ENCODE measurements at places on chromosomes 2 and 18.

- H3K4me3 ChIP-seq = no peak overlapping the region
- H3K27me3 ChIP-seq = peaks cover 9% of the 10 kb centered on the region
- H3K27ac ChIP-seq = no peak overlapping the region
These were observed 91.3 kb downstream of the TNS1 start for GRCh38 chr2:217911283-217912097.

DNA sequence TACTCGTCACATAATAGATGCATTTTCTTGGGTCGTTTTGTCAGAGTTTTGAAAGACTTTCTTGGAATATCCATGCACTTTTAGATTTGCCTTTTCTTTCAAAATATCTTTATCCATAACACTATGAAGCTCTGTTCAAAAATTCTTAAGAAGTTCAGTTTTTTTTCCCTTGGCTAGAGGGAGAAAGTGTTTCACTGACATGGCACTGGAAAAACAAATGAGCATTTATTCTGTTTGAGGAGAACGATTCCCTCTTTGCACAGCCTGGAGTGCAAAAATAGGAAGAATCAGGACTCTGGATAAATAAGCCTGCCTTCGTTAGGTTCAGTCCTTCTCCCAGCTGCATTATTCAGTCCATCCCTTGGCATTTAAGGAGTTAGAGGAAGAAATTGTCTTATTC is 91.0 kb upstream of the RPE start:
- no peak for DNase-seq
- H3K27ac ChIP-seq = no peak overlapping the region
- no peaks in the 10 kb centered on the region for H3K4me1 ChIP-seq
- no peak overlapping the region for H3K4me3 ChIP-seq
- no peaks in the 10 kb centered on the region for H3K36me3 ChIP-seq

DNA sequence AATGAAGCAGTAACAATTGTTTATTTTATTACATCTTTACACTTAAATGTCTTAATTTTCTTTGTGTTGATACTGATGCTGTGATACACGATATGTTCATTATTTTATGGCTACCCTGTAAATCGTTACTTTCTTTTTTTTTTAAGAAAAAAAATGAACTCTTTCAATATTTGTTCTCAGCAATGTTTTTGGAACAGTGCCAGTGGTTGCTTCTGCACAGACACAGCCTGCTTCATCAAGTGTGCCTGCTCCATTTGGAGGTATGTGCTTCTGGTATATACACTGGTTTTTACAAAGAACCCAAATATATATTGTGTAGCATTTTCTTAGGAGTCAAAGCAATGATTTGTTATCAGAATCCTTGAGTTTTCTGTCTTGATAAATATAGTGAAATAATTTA is 62.2 kb upstream of the SCYGR2 start:
- H3K4me3 ChIP-seq = no peak overlapping the region
- DNase-seq = no peak
- H3K27ac ChIP-seq = no peak overlapping the region
- H3K4me1 ChIP-seq = peaks cover 4% of the 10 kb centered on the region
- H3K27me3 ChIP-seq = no peaks in the 10 kb centered on the region

- H3K4me3 ChIP-seq = no peak overlapping the region
- H3K27ac ChIP-seq = no peak overlapping the region
- H3K27me3 ChIP-seq = peaks cover 2% of the 10 kb centered on the region
- no peak for DNase-seq
- H3K4me1 ChIP-seq = peaks cover 3% of the 10 kb centered on the region
- no peaks in the 10 kb centered on the region for H3K36me3 ChIP-seq
These were observed 59.8 kb upstream of the CHRNA1 start for GRCh38 chr2:174824068-174824467.

- H3K27ac ChIP-seq = no peak overlapping the region
- H3K4me1 ChIP-seq = peaks cover 79% of the 10 kb centered on the region
- no peak overlapping the region for H3K4me3 ChIP-seq
- H3K27me3 ChIP-seq = peaks cover 2% of the 10 kb centered on the region
- no peak for DNase-seq
These were observed 101.4 kb downstream of the HDAC4 start for GRCh38 chr2:239299218-239299939.

DNA sequence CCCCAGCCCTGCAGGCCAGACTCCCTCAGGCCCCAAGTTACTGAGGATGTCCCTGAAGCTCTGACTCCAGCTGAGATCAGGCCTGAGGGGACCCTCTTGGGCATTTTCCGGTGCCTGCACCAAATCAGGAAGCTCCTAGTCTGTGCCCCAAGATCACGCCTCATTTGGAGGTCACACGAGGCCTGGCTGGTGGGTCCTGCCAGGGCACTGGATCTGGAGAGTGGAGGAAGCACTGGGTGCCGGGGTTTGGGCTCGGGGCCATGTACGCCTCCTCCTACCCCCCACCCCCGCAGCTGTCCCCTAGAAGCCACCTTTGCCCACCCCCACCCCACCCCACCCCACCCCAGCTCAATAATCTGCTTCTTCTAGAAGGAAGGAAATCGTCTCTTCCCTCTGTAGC is 16.2 kb downstream of the SH2D6 start:
- H3K4me1 ChIP-seq = peaks cover 26% of the 10 kb centered on the region
- DNase-seq = no peak
- H3K4me3 ChIP-seq = no peak overlapping the region
- no peak overlapping the region for H3K27ac ChIP-seq

- no peak overlapping the region for H3K27ac ChIP-seq
- DNase-seq = no peak
- no peak overlapping the region for H3K4me3 ChIP-seq
- H3K36me3 ChIP-seq = no peaks in the 10 kb centered on the region
These were observed 612.0 kb downstream of the IRS1 start for GRCh38 chr2:226187616-226188015.

- H3K27ac ChIP-seq = no peak overlapping the region
- H3K36me3 ChIP-seq = no peaks in the 10 kb centered on the region
- no peaks in the 10 kb centered on the region for H3K4me1 ChIP-seq
- H3K27me3 ChIP-seq = no peaks in the 10 kb centered on the region
- DNase-seq = no peak
These were observed 241.4 kb downstream of the MYCN start for GRCh38 chr2:16181741-16182090.

DNA sequence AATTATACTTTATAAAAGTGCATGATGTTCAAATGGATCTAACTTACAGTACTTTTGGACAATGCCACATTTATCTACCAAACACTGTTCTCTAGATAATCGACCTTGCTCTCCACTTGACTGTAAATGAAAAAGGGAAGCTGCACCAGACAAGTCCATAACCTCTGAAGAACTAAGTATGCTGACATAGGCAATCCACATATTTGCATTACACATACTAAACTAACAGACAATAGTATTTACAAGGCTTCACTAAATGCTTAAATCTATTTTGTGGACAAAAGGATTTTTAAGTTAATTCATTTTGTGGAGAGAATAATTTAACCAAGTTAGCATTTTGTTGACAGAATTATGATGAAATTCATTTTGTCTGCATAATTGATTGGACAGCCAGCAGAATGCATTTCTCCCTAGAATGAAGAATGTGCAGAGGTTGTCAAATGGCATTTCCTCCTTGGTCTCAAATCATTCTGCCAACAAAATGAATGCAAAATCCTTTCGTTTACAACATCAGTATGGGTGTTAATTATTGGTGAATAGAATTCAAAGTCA is 520.9 kb downstream of the CPS1 start:
- H3K4me3 ChIP-seq = no peak overlapping the region
- no peaks in the 10 kb centered on the region for H3K4me1 ChIP-seq
- H3K27me3 ChIP-seq = no peaks in the 10 kb centered on the region
- no peak overlapping the region for H3K27ac ChIP-seq

- no peaks in the 10 kb centered on the region for H3K4me1 ChIP-seq
- no peak overlapping the region for H3K4me3 ChIP-seq
- no peak for DNase-seq
These were observed 348.1 kb downstream of the CCDC85A start for GRCh38 chr2:56531668-56532420.

DNA sequence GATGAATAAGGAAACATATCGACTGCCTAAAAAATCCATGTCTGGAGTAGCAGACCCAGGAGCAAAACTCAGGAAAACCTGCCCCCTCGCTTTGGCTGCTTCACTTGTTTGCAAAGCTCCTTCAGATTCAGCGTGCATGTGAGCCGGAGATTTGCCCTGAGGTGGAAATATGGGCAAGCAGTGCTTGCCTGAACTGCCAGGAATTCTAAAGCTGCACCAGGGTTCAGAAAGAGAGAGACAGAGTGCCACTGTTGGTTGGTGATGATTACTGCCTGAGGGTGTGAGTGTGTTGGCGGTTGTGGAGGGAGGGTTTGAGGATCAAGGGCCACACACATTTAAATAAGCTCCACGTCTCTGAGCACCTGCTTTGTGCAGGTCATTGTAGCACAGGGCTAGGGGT is 139.6 kb upstream of the RGPD4 start:
- no peaks in the 10 kb centered on the region for H3K4me1 ChIP-seq
- no peak overlapping the region for H3K4me3 ChIP-seq
- H3K27ac ChIP-seq = no peak overlapping the region

- H3K4me3 ChIP-seq = peak overlapping the region; percentile 37
- peak; percentile 82 for DNase-seq
- H3K27ac ChIP-seq = no peak overlapping the region
- peaks cover 3% of the 10 kb centered on the region for H3K36me3 ChIP-seq
These were observed 34.4 kb downstream of the ITGA6 start for GRCh38 chr2:172461591-172462372.

GRCh38 chr2:95091885-95092555 is 29.6 kb downstream of the MRPS5 start:
- H3K27me3 ChIP-seq = no peaks in the 10 kb centered on the region
- no peak for DNase-seq
- no peak overlapping the region for H3K27ac ChIP-seq
- no peak overlapping the region for H3K4me3 ChIP-seq

DNA sequence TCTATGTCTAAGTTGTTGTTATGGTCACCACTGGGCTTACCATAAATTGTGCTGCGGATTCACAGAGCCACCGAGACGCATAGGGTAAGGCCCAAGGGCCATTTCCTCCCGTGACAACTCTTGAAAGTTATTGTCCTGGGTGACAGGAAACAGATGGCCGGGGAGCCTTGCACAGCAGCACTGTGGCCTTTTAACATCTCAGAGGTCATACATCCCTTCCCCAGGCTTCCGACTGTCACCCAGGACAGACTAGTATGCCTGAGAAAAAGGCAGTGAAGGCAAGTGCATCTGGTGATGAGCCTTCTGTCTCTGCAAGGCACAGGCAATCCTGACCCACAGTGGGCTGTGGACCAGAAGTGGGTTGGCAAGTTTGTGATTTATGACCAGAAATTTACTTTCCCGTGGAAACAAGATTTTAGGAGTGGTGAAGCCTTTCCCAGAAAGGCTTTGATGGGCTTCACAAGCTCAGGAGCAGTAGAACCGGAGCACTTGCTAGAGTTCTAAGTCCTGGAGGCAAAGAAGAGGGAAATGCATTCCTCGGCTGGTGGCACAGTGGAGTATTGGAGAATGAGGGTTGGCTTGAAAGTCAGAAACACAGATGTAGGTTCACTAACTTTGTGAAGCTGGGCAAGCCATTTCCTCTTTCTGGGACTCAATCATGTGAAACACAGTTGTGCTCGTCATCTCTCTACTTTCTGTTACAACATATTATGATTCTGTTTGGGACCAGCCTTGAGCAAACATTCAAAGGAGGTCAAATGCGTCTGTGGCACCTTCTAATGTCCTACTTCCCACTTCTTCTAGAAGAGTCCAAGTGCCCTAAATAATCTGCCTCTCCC is 2.0 kb upstream of the CAPN14 start:
- no peak overlapping the region for H3K4me3 ChIP-seq
- peaks cover 37% of the 10 kb centered on the region for H3K4me1 ChIP-seq
- no peak for DNase-seq
- H3K27ac ChIP-seq = no peak overlapping the region
- peaks cover 13% of the 10 kb centered on the region for H3K27me3 ChIP-seq
